ENCODE measurements at places on chromosomes 5 and 9.

DNA sequence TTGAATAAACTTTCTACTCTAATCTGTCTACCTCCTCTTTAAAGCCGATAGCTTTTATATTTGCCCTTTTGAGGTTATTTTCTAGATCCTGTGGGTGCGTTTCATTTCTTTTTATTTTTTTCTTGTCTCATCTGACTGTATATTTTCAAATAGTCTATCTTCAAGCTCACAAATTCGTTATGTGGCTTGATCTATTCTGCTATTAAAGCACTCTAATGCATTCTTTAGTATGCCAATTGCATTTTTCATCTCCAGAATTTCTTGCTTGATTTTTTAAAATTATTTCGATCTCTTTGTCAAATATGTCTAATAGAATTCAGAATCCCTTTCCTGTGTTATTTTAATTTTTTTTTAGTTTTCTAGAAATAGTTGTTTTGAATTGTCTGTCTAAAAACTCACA is 172.4 kb downstream of the CYLC2 start:
- DNase-seq = no peak

DNA sequence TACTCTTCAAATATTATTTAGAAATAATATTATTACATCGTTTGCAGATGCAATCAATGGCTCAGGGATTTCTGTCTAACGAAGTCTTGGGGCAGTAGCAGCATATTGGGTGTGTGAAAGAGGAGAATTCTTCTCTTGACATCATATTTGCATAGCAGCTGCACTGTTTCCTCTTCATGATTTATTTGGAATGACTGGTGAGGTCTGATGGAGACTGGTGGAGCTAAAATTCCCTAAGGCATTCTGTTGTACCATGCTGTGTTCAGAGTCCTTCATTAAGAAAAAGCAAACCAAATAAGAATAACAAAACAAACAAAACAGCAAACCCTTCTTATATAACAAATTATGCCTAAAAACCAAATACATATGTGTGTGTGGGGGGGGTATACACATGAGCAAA is 177.6 kb downstream of the DIRAS2 start:
- no peak for DNase-seq

DNA sequence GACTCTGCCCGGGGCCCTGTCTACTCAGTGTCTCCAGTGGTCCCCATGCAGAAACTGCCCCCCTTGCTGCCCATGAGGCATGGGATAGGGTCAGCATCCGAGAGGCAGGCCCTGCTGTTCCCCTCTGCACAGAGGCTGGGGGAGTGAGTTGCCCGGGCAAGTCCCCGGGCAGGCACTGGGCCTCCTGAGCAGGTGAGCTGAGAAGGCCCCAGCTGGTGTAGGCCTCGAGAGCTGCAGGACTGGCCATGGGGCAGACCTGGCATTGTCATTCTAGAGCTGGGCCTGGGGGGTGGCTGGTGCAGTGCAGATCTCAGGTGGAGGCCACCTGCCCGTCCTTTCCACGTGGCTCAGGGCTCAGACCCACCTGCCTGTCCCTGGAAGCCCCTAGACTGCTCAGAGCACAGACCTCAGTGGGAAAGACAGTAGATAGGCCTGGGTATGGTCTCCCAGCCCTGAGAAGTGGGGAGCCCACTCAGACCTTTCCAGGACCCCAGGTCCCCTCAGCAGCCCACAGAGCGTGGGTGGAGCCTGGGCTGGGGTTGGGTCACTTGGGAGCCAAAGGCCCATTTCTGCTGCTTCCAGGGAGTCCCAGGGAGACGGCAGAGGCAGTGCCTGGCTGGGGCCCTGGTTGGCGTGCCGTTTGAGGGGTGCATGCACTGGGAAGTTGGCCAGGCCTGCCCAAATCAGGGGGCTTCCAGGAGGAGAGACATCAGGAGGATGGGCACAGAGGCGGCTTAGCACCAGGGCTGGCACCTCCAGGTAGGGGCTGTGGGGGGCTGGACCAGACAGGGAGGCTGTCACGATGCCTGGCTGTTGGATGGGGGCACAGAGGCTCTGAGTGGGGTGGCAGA is 4.8 kb upstream of the NOTCH1 start:
- DNase-seq = no peak

- DNase-seq = no peak
Observed at GRCh38 chr5:63573380-63573779, 388.9 kb downstream of the HTR1A start.

DNA sequence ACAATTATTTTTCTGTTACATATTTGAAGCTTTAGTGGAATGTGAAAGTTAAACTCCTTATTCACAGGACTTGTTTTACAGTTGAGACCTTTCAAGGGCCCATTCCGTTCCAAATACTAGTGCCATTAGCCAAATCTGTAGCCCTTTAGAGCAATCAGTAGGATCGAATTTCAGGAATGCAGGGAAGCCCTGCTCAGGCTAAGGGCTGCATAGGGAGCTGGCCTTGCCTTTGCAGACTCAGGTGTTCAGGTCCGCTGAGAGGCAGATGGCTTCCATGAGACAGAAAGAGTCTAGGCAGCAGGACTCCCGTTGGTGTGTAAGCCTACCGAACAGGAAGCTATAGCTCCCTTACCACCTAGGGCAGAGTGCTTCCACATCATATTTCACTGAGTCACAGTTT is 150.1 kb upstream of the SLC27A6 start:
- no peak for DNase-seq

GRCh38 chr9:93218671-93219420 is 34.9 kb downstream of the WNK2 start:
- no peak for DNase-seq

- no peak for DNase-seq
Observed at GRCh38 chr5:174106997-174107655, 61.6 kb downstream of the NSG2 start.

- DNase-seq = no peak
Observed at GRCh38 chr9:134980516-134980915, 62.8 kb upstream of the FCN1 start.

Data from anterior cingulate cortex (tissue), 58 donors.